ENCODE measurements at places on chromosomes 16 and 17.

DNA sequence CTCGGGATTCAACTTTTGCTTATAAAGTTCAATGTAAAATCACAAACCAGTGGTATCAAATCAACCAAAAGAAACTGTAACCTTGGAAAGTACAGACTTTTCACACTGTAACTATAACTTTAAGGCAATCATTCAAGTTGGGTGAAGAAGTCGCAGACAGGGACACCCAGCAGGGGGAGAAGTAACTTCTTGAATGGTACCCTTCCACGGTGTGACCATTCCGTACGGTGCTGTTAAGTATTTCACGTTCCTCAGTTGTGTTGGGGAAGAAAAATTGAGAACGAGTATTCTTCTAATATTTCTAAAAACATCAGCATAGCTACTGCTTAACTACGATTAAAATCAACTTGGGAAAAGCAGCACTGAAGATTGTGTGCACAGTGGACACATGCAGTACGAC is 55.8 kb downstream of the MYH10 start:
- DNase-seq, result no peak

DNA sequence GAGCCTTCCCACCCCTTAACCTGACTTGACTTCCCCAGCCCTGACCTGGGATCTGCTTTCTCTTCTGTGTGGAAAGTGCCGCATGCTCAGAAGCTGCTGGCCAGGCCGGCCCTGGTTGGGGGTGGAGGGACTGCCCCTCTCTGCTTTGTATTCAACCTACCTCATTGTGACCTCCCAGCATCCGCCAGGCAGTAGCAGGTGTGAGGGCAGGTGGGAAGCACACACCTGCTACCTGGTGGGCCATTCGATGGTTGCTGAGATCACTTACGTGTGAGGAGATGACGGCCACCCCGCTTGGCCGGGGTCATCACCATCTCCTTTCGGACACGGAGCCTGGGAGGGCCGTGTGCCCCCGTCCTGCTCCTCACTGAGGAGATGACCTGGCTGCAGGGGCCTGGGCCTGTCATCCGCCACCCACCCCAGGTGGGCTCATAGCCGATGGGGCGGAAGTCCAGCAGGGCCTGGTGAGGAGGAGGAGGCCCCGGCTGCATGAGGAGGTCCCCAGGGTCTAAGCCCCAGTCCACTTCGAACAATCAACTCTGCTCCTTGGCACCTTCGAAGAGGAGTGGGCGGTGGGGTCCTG is 7.1 kb downstream of the CPNE7 start:
- DNase-seq, result no peak

DNA sequence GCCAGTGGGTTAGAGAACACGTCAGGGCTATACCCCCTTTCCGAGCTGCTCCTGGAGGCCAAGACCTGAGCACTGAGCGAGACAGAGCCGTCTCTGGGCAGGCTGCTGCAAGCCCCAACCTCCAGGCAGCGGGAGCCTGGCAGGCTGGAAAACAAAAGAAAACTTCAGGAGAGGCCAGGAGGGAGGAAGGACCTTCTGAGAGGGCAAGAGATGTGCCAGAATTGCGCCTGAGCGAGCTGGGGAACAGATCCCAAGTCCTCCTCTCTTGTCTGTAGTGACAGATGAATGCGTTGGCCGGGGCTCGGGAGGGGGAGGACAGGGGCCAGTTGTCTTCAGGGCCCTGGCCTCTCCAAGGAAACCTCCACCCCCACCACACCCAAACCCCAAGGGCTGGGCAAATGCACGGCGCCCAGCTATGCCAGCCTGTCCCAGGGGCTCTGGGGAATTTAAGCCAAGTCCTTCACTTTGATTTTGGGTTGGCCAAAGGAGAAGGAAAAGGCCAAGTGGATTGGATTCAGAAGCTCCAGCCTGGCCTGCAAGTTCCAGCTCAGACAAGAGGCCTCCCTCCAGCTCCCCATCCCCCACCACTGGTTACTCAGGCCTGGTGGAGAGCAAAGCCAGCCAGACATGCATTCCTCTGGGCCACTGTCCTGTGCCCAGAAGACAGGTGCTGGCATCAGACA is 18.1 kb downstream of the SDK2 start:
- DNase-seq, result no peak

DNA sequence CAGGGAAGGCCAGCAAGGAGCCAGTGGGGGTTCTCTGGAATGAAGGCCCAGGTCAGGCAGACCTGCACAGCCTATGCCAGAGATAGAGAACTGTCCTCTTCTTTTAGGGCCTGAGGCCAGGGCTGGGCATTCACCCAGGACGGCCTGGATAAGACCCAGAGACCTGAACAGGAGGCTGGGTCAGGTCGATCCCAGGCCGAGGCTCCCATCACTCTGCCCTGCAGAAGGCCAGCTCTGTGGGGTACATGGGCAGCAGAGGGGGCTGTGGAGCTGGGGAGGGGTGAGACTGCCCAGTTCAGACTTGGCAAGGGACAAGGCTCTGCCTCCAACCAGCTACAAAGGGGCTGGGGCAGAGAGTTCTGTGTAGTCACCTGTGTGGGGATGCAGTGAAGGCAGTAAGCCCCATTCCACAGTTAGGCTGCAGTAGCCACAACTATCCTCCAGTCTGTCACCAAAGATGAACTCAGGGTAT is 14.6 kb downstream of the HSD11B2 start:
- no peak for DNase-seq

All from NCI-H2171 (cell line).